Endothelial cell of umbilical vein (primary cell): ENCODE measurements at places on chromosomes 3 and 15.

DNA sequence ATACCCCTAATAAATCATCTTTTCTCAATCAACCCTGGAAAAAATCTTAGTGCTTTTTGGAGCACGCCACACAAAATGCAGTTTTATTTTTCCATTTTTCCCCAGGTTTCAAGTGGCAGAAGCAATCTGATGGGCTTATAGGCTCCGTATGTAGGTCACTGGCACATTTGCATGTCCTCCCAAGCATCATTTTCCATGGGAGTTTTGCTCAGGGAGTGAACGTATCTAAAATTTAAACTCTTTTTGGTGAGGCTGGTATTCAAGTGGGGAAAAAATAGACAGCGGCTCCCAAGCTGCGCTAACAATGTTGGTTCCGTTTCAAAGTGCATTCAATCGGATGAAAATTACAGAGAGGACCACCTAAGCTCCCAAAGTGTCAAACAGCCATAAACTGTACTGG lies 233.4 kb downstream of the MEX3B start:
- no peak for DNase-seq

DNA sequence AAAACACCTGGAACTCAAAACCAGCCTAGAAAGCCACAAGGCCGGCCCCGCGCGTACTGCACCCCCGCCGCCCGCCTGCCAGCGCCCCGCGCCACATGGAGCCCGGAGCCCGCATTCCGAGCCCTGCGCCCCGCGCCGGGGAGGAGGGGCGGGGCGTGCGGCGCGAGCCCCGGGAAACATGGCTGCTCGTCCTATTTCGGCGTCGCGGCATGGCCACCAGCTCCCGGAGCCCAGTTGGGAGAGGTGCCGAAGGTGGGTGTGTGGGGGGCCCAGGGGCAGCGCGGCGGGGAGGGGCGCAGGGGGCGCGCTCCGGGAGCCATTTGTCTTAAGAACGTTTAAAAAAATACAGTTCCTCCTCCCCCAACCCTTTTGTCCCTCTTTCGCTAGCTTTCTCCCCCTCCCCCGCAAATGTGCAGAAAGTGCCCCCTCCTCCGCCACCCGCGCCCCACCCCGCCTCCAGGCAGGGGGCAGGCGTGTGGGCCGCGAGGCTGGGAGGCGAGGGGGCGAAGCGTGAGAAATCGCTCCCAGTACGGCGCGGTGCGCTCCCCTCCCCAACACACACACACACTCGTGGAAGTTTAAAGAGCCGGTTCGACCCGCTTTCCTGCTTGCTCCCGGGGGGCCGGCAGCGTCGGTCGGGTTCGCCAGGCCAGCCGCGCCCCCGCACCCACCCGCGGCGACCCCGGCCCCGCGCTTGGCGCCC lies 2.5 kb downstream of the ANP32A start:
- DNase-seq = peak; percentile 77

- no peak for DNase-seq
Measured at GRCh38 chr3:124486324-124486723, 243.9 kb upstream of the UMPS start.

DNA sequence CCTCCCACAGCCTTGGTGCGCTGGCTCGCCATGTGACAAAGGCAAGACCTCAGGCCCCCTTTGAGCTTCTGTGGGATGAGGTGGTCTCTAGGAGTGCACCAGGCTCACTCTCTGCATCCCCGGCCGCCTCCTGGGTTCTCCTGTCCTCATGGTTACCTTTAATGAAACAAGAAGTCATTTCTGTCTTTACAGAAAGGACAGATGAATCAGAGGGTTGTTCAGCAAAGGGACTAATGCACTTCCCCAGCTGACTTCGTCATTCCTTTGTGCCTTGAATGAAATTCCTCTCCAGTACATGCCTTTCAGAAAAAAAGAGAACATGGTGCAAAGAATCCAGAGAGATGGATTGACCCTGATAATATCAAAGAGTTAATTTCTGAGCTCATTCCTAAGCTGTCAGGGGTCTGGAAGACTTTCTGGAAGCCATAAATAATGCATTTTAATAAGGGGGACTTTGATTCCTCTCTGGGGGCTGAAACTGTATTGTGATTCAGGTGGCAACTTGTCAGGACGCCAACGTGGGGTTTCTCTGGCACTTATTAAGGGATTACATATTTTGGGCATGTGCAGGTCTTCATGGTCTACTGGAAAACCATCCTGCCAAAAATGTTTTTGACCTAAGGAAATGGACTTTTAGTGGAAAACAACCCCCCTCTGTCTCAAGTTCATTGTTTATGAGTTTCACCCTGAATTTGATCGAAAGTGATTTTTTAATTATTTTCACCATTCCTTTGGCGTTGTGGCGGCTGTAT lies 122.7 kb downstream of the FBLN2 start:
- DNase-seq = no peak

DNA sequence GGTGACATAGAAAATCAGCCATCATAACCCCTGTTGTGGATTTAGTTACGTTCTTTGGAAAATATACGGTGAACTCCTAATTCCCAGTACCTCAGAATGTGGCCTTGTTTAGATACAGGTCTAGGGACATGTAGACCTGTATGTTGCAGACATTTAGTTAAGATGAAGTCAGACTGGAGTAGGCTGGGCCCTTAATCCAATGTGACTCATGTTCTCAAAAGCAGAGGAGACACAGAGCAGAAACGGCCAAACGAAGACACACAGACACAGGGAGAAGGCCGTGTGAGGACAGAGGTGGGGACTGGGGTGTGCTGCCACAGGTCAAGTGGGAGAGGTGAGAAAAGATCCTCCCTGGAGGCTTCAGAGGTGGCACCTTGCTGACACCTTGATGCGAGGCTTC lies 119.0 kb upstream of the PROK2 start:
- no peak for DNase-seq
